ENCODE measurements at places on chromosomes 13 and 19.

- no peak for DNase-seq
Observed at GRCh38 chr19:18284712-18285360, 3.4 kb upstream of the JUND start.

DNA sequence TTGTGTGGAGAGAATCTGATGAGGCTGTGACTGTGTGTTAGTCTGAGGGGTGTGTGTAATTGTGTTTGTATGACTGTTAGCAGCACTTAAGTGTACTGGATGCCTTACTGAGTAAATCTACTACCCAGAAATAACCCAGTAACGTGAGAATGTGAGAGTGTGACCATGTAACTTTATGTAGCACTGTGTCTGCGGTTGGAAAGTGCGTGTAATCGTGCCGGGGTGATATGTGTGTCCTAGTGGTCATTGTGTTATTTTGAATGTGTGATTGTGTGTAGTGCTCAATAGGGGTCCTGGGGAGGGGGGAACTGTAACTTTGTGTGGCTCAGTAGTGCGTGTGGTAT lies 550 bp downstream of the ZNF383 start:
- no peak for DNase-seq

DNA sequence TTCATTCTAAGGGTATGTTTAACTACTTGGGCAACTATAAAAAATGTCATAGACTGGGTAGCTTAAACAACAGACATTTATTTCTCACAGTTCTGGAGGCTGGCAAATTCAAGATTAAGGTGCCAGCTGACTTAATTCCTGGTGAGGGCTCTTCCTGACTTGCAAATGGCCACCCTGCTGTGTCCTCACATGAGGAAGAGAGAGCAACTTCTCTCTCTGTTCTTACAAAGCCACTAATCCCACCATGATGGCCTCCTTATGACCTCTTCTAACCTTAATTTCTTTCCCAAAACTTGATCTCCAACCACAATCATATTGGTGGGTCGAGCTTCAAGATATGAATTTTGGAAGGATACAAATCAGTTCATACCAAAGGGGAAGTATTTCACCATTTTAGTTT lies 399.0 kb downstream of the DCT start:
- DNase-seq, result no peak

DNA sequence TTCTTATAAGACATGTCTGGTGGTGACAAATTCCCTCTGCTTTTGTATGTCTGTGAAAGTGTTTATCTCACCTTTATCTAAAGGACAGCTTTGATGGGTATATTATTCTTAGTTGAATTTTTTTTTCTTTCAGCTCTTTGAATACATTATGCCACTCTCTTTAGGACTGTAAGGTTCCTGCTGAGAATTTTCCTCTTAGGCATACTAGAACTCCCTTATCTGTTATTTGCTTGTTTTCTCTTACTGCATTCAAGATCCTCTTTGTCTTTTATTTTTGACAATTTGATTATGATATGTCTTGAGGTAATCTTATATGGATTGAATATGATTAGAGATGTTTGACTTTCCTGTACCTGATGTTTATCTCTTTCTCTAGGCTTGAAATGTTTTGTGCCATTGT lies 1328.4 kb downstream of the PCDH9 start:
- no peak for DNase-seq

DNA sequence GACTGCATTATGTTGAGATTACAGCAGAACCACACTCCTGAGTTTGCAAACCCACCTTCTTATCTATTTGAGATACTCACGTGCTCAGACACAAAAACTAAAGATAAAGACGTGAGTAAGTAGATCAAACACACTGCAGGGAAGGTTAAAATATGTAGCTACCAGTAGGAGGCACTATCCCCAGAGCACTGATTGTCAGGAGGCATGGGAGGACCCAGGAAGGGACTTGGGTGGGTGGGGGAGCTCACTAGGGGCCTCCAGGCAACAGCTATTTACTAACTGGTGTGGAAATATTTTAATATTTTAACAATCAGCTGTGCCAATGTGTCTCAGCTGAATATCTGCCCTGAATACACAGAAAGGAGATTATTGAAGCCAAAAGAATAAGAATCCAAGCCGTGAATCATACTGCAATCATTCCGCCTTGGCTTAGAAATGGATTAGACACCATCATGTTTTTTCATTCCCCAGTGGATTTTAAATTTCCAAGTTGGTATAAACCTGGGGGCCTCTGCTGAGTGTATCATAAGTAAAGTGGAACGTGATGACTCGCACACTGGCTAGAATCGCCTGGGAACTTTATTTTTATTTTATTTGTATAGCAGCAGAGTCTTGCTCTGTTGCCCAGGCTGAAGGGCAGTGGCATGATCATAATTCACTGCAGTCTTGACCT lies 73.2 kb upstream of the CACNA1A start:
- DNase-seq, result no peak

GRCh38 chr13:57629391-57629804 lies 2.1 kb upstream of the PCDH17 start:
- no peak for DNase-seq

DNA sequence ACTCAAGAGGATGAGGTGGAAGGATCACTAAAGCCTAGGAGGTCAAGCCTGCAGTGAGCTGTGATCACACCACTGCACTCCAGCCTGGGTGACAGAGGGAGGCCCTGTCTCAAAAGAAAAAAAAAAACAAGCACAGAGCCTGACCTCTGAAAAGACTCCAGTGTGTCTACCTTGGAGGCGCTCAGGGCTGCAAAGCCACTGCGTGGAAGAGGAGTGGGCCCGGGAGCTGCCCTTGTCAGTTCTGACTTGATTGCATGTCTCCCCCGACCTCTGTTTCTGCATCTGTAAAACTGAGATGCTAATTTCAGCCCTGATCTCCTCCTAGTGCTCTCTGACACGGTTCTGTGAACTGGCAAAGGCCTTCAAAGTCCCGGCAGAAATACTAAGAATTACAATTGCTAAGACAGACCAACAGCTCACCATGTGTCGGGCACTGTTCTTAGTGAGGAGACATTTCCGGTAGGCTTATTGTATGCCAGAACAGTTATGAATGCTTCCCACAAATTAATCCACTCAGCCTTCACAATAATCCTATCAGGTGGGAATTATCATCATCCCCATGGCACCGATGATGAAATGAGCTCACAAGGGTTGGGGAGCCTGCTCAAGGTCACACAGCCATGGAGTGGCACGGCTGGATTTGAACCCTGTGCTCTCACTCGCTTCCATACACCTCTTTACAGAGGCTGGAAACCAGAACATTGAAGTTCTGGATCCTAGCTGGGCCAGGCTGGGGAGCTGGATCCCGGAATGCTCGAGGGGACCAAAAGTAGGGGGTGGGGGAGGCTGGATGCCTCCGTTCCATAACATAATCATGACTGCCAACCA lies 3.5 kb downstream of the AKT2 start:
- no peak for DNase-seq

DNA sequence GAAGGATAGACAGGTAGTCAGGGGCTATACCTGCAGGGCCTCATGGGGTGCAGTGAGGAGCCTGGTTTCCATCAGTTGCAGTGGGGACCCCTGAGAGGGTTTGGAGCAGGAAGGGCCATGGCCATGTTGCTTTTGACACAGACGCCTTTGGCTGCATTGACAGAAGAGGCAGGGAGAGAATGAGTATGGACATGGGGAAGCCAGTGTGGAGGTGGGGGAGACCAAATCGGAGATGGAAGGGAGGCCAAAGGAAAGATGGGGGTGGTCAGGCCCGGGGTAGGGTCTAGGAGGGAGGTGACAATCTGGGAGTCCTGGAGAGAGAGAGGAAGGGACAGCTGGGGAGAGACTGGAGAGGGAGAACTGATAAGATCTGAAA lies 1.3 kb downstream of the HSD11B1L start:
- DNase-seq, result no peak

- no peak for DNase-seq
Observed at GRCh38 chr19:50599427-50599826, 31.2 kb upstream of the LRRC4B start.

Measured in cortex of kidney (tissue), 1 donor.